Prostate gland (tissue), 2 donors: ENCODE measurements at places on chromosomes 3 and 15. TPM values are rescaled to one million over a fixed set of nuclear protein-coding genes. Genes with fewer than 3 reads are reported as not detected.

DNA sequence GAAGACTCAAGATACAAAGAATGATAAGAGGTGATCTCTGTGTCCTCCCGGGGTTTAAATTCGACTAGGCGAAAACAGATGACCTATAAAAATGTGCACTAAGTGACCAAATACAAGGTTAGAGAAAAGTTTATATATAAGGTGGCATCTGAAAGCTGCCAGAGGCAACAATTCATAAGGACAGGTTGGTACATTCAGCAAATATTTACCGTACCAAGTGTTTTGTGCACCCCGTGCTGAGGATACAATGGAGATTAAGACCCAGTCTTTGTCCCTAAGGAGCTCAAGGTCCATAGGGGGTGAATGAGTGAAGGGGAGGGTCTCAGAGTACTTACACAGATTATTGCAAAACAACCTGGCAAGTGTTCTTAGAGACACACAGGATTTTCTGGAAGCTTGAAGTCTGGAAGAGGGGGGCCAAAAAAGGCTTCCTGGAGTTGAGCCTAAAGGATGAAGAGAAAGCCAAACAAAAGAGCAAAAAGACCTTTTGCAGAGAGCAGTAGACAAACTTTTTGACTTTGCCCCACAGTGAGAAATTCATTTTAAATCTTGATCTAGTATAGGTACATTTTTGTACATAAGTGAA is 71.4 kb upstream of the LRIG1 start:
- no peak overlapping the region for H3K27ac ChIP-seq
- H3K27me3 ChIP-seq, result no peaks in the 10 kb centered on the region

DNA sequence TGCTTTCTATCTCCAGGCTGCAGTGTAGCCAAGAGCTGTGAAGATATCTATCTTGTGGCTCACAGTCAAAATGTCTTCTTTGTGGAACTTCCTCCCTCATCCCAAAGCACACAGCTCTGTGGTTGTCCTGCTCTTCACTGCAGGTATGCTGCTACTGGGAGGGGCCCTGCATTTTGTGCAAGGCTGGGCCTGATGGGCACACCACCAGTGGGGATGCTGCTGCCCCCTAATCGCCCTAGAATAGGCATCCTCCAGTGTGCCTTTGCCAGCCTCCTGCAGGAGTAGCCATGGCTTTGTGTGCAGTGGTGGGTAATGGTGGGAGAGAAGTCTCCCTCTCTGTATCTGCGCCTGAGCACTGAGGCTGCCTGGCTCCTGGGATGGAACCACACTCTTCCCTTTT is 297.3 kb downstream of the DOCK3 start:
- no peak overlapping the region for H3K4me3 ChIP-seq
- no peak for DNase-seq
- no peaks in the 10 kb centered on the region for H3K27me3 ChIP-seq
- no peak overlapping the region for H3K27ac ChIP-seq

Gene REC114
- 7.5 TPM for total RNA-seq

GRCh38 chr3:177983320-177983719 is 552.9 kb upstream of the KCNMB2 start:
- no peaks in the 10 kb centered on the region for H3K27me3 ChIP-seq
- H3K27ac ChIP-seq, result no peak overlapping the region
- DNase-seq, result no peak
- H3K36me3 ChIP-seq, result no peaks in the 10 kb centered on the region

DNA sequence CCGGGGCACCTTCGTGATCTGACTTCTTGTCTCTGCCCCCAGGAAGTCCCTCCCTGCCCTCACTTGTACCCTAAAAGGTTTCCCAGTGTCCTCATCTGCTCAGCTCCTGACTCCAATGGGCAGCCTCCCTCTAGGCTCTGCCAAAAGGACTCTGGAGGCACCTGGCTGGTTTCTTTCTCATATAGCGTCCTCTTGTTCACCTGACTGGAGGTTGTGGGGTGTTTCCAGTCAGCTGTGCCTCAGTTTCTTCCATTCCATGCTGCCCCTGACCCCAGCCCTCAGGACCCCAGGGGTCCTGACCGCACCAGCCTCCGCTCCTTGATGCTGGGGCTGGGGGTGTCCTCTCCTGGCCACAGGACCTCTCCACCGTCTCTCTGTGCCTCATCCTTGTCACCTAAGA is 2.5 kb downstream of the PRR23E start:
- H3K4me3 ChIP-seq, result no peak overlapping the region
- H3K27me3 ChIP-seq, result no peaks in the 10 kb centered on the region
- DNase-seq, result no peak
- H3K4me1 ChIP-seq, result no peaks in the 10 kb centered on the region
